ENCODE measurements at places on chromosomes 5 and 9. TPM values are rescaled to one million over a fixed set of nuclear protein-coding genes. Genes with fewer than 3 reads are reported as not detected.

- no peak for DNase-seq
- no peaks in the 10 kb centered on the region for H3K27me3 ChIP-seq
- H3K36me3 ChIP-seq = peaks cover 21% of the 10 kb centered on the region
- peaks cover 60% of the 10 kb centered on the region for H3K4me1 ChIP-seq
Measured at GRCh38 chr9:136535070-136535469, 10.8 kb downstream of the NOTCH1 start.

GRCh38 chr5:35115920-35116319 lies 68.2 kb upstream of the AGXT2 start:
- no peak for DNase-seq
- no peak overlapping the region for H3K27ac ChIP-seq

GRCh38 chr5:71564895-71565294 lies 22.2 kb upstream of the MCCC2 start:
- no peaks in the 10 kb centered on the region for H3K4me1 ChIP-seq
- no peak overlapping the region for H3K4me3 ChIP-seq
- DNase-seq = no peak
- peaks cover 21% of the 10 kb centered on the region for H3K36me3 ChIP-seq
- no peaks in the 10 kb centered on the region for H3K27me3 ChIP-seq
- H3K27ac ChIP-seq = no peak overlapping the region

- peaks cover 25% of the 10 kb centered on the region for H3K4me1 ChIP-seq
- no peaks in the 10 kb centered on the region for H3K36me3 ChIP-seq
- H3K27ac ChIP-seq = no peak overlapping the region
- peaks cover 3% of the 10 kb centered on the region for H3K27me3 ChIP-seq
- no peak overlapping the region for H3K4me3 ChIP-seq
- DNase-seq = no peak
Measured at GRCh38 chr9:109011231-109011671, 2.0 kb downstream of the CTNNAL1 start.

DNA sequence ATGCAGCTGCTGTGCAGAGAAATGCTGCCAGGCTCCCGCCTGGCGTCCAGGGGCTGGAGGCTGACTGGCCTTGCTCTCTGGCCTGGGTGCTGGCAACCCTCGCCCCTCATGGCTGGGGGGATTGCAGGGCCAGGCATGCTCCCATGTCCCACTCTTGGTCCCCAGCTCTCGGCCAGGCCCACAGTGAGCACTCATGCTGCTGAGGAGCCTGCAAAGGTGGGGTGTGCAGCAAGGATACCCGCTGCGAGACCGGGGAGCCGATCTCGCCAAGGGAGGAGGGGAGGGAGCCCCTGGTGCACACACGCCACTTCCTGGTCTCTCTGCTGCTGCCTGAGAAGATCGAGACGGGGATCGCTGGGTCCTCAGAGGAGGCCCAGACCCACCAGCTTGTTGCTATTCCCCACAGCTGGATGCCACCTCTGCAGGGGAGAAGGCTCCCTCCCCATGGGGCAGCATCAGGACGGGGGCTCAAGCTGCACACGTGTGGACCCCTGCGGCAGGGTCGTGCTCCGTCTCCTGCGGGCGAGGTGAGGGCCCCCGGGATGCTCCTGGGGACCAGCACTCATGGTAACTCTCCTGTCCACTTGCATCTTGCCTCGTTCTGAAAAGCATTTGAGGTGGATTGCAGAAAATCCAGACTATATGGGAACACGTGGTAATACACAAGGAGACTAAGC lies 14.3 kb upstream of the CACFD1 start:
- no peaks in the 10 kb centered on the region for H3K27me3 ChIP-seq
- no peak overlapping the region for H3K27ac ChIP-seq
- H3K4me3 ChIP-seq = no peak overlapping the region

DNA sequence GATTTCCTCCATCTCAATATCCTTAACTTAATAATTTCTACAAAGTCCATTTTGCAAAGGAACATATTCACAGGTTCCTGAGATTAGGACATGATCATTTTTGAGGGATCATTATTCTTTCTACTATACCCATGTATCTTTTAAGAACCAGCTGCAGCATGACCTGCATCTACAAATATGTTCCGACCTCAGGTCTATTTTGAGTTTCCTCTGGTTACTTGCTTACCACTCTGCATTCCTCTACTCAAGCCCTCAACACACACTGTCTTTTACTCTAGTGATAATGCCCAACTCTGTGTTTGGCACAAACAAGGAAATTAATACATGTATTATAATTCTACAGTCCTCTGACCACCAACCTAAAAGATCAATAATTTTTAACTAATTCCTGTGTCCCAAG lies 386.1 kb downstream of the DNAH5 start:
- H3K4me1 ChIP-seq = no peaks in the 10 kb centered on the region
- no peaks in the 10 kb centered on the region for H3K36me3 ChIP-seq
- no peak overlapping the region for H3K27ac ChIP-seq

GRCh38 chr9:15133488-15133887 lies 173.5 kb downstream of the TTC39B start:
- H3K4me3 ChIP-seq = no peak overlapping the region
- H3K4me1 ChIP-seq = no peaks in the 10 kb centered on the region
- no peak for DNase-seq

- no peak overlapping the region for H3K4me3 ChIP-seq
- DNase-seq = no peak
- no peak overlapping the region for H3K27ac ChIP-seq
- peaks cover 12% of the 10 kb centered on the region for H3K27me3 ChIP-seq
Measured at GRCh38 chr9:36936498-36936831, 97.6 kb downstream of the PAX5 start.

ABO gene
- not detected for total RNA-seq

SLC34A3 gene
- total RNA-seq = not detected

CHSY3 gene
- not detected for total RNA-seq

Data from activated CD8-positive, alpha-beta T cell treated with anti-CD3 and anti-CD28 coated beads for 36 hours (primary cell).